GM19239 (cell line): ENCODE measurements at places on chromosomes 7 and 10.

GRCh38 chr7:154996756-154997155, 6.2 kb downstream of the PAXIP1 start:
- DNase-seq: no peak

- DNase-seq: no peak
Observed at GRCh38 chr10:130617985-130618384, 481.8 kb downstream of the GLRX3 start.

GRCh38 chr10:71177651-71178199, 34.6 kb upstream of the UNC5B start:
- DNase-seq: no peak

DNA sequence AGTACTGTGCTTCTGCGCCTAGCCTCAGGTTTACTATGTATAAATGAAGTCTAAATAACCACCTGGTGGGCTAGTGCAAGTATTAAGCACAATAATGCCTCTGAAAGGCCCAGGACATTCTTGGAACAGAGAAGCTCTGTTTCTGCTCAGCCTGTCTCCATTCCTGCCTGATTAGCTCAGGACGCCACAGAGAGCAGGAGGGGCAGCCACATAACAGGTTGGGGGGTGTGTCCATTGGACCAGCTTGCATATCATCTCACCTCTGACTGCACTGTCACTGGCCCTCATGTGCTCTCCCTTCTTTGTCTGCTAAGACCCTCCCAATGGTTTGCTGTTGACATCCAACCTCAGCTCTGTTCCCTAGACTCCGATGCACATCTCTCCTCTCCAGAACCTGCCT, 52.8 kb upstream of the IKZF1 start:
- no peak for DNase-seq

GRCh38 chr10:929960-930624, 1.4 kb downstream of the LARP4B start:
- DNase-seq: peak; percentile 30

DNA sequence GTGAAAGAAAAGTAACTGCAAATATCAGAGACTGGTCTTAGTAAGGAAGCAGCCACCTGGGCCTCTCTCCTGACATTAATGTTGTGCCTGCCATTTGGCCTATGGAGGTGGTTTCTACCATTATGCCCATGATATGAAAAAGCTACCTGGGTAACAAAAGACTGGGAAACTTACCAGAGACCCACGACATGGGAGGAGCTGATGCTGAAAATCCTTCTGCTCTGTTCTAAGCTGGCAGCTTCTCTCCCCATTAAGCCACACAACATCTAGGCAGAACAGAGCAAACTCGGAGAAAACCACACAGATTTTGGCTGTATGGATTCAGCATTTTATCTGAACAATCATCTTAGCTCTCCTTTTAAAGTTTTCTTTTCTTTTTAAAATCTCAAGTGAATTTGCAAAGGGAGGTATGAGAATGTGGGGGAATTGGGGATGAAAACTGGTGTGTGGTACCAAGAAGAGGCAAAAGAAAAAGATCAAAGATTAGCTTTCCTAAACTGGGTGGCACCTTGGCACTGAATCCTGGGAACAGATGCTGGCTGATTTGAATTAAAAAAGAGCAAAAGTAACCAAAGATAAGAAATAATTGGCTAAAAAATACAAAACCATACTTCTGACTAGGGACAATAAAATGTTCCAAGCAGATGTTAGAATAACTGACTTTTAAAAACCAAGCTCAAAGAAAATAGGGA, 128.6 kb upstream of the ANKRD1 start:
- DNase-seq: no peak

DNA sequence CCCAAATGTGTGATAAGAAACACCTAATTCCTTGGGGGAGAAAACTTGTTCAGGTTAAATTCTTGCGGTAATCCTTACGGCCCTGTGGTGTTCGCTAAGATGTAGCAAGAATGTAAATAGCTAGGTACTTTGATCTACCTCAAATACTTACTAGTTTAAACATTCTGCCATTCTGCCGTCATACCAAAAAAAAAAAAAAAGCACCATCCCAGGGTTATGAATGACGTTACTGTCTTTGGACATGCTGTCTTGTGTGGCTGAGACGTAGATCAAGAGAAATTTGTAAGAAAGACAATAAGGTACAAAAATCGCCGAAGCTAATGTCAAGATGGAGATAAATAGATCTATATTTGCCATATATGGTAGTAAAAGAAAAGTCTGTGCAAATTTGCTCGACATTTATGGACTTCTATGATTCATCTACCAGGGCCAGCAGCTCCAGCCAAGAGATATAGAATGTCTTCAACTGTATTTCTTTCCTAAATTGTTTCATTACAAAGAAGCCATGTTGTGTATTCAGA, 195.6 kb downstream of the CUX1 start:
- DNase-seq: no peak

GRCh38 chr10:1972406-1972805, 235.1 kb upstream of the ADARB2 start:
- DNase-seq: no peak

GRCh38 chr10:115456812-115457211, 363.6 kb downstream of the ATRNL1 start:
- no peak for DNase-seq

- DNase-seq: no peak
Observed at GRCh38 chr10:4926400-4926799, 36.8 kb upstream of the AKR1C1 start.

DNA sequence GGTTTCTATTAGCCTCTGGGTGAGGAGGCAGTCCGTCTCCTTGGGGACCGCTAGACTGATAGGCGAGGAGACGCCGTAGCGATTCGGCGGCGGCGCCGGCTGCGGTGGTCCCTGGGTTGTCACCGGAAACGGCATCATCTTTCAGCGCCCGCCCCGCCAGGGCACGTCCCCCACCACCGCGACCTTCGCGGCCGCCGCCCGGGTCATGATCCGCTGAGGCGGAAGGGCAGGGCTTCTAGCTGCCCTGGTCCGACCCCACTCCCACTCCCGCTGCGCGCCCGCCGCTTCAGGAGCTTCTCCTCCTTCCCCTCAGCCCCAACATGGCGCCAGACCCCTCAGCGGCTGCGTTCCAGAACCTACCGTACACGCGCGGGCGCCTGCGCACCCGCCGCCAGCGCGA, at the start of gene PAPOLB:
PAPOLB (minus strand) TSS at position 358 of the 400 bp plus-strand sequence; CDS start at position 138, 220 bp downstream.
- DNase-seq: no peak

GRCh38 chr10:15321431-15322341, 49.4 kb downstream of the FAM171A1 start:
- DNase-seq: no peak

- DNase-seq: no peak
Observed at GRCh38 chr10:121984463-121984862, 4.5 kb upstream of the TACC2 start.

- DNase-seq: no peak
Observed at GRCh38 chr7:79820387-79820786, 314.2 kb upstream of the GNAI1 start.

DNA sequence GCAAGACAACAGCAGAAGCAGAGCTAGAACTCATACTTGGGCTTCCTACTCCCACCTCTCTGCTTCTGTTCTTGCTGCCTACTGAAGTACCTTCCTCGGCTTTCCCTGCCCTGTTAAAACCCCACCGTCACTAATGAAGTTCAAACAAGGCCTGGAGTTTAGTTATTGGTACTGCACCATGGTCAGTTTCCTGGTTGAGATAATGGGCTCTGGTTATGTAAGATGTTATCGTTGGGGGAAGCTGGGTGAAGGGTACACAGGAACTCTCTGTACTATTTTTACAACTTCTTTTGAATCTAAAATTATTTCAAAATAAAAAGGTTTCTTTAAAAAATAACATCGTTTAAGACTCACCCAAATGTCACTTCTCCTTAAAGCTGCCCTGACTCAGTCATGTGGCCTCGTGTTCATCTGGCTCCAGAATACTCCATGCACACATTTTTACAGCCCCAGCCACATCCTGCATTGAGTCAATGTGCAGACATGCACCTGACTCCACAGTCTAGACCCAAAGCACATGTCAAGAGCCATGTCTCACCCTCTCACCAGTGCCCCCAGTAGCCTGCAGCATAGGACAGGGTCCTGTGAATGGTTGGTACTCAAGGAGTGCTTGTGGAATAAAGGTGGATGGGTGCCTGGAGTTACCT, 36.9 kb upstream of the AQP1 start:
- no peak for DNase-seq

DNA sequence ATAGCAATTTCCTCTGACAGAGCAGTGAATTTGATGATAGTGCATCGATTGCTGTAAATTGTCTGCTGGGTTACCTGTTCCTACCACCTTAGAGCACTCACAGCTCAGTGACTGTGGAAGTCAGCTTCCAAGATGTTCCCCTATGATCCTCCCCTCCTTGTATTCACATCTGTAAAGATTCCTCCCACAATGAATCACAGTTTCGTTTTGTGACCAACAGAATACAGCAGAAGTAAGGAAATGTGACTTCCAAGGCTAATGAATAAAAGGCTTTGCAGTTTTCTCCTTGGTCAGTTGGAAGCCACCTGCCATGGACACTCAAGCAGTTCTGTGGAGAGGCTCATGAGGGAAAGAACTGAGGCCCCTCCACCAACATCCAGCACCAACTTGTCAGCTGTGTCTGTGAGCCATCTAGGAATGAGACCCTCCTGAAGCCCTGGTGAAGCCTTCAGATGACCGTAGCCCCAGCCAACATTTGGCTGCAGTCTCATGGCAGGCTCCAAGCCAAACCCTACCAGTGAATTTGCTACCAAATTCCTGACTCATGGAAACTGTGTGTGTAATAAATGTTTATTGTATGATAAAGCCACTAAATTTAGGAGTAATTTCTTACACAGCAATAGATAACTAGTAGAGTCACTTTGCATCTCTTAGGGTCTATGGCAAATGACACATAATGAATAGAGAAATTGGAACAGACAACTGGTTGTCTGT, 309.5 kb upstream of the NPVF start:
- DNase-seq: no peak

- DNase-seq: no peak
Observed at GRCh38 chr7:103951311-103951710, 38.1 kb downstream of the RELN start.

DNA sequence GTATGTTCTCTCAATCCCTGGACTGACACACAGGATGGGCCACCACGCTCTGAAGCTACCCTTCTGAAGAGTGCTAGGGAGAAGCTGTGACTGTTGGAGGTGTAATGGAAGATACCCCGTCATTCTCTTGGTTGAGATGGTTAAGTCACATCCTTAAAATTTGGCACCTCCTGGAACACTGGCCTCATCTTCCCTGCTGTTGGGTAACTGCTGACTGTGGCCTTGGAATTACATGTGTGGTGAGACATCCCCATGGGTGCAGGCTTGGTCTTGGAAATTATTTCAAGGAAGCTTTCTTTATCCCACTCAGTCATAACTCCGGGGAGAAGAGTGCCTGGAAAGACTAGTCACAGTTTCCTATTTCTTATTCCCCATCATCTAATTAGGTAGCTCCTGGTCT, 62.0 kb downstream of the LRMDA start:
- DNase-seq: no peak

- DNase-seq: no peak
Observed at GRCh38 chr7:57328963-57329362, 121.0 kb upstream of the ZNF716 start.

GRCh38 chr10:60446851-60447250, 57.2 kb upstream of the ANK3 start:
- no peak for DNase-seq

DNA sequence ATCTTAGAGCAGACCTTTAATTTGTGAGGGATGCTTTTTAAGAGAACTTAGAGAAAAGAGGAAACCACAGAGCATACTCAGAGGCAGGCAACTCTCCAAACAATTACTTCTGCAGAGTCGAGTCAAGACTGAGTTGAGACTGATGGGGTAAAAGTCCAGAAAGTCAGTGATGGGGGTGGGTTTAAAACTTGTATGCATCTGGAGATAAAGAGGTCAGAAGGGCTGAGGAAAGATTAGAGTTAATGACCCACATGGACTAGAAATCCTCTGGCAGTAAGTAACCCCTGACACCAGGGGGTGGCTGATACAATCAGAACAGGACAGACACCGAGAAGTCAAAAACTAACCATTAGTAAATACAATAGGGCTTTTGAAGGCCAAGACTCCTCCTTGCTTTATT, 42.4 kb upstream of the SEPTIN7 start:
- DNase-seq: no peak

- DNase-seq: no peak
Observed at GRCh38 chr10:282294-283139, 147.3 kb downstream of the ZMYND11 start.

DNA sequence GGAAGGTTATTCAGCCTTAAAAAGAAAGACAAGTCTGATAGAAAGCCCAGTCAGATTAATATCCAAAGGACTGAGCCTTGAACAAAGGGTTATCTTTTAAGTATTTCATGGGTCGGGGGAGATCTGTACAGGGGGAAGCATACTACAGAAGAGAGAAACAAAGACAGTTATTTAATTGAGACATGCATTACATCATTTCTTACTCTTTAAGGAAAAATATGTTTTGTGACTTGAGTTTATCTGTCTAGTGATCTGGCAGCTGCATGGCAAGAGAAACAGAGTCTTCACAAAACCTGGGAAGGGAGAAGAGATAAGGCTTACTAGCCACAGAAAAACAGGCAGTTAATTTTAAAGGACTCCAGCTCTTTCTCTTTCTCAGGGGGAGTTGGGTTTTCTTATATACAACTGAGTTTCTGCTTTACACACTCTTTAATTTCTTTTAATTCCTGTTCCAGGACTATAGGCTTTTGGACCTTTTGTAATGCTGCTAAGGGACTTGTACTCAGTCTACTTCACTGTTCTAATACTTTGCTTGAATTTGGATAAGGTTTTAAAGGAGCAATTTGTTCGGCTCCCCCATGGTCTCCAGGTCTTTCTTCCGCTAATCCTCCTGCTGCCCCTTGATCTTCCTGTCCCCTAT, 20.9 kb upstream of the CYP3A43 start:
- DNase-seq: no peak

DNA sequence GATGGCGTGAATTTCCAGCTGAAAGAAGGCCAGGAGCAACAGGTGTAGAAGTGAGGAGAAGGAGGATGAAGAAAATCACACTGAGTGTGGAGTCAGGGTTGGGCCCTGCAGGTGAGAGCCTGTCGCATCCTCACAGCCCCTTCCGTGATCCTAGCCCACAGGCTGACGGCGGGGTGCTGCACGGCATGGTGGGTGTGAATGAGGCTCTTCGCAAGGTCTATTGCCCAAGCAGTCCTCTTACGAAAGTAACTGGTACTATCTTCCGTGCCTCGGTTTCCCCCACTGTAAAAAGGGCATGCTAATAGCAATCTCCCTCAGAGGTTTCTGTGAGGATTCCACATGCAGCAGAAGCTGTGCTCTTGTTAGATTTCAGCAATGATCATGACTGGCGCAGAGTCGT, 129.9 kb upstream of the TNS3 start:
- no peak for DNase-seq

GRCh38 chr7:16028103-16028502, 341.6 kb upstream of the MEOX2 start:
- no peak for DNase-seq

DNA sequence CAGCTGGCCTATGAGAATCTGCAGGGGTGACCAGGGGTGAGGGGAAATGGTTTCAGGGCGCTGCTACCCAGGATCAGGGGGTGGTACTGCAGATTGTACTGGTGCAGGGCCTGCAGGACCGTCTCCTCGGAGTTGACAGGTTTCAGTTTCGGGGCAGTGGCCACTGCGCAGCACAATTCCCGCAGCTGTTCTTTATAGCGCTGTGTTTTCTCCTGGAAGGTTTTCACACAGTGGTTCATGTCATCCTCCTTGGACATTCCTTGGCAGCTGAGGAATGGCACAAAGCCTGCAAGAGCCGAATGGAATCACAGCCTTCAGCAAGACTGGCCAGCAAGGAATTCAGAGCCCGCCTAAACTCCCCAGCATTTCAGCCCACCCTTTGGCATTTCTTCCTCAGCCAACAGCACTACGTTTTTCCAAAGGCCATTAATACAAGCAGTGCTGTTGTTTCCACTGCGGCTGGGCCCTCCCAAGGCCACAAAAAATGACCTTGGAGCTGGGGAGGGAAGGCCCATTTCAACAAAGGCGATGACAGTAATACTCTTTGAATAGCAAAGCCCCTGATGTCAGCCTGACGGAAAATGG, 44.9 kb downstream of the PNLIPRP2 start:
- DNase-seq: no peak
